ENCODE measurements at places on chromosomes 7 and 10.

GRCh38 chr7:7201578-7202374, 19.4 kb downstream of the C1GALT1 start:
- peak; percentile 55 for DNase-seq

DNA sequence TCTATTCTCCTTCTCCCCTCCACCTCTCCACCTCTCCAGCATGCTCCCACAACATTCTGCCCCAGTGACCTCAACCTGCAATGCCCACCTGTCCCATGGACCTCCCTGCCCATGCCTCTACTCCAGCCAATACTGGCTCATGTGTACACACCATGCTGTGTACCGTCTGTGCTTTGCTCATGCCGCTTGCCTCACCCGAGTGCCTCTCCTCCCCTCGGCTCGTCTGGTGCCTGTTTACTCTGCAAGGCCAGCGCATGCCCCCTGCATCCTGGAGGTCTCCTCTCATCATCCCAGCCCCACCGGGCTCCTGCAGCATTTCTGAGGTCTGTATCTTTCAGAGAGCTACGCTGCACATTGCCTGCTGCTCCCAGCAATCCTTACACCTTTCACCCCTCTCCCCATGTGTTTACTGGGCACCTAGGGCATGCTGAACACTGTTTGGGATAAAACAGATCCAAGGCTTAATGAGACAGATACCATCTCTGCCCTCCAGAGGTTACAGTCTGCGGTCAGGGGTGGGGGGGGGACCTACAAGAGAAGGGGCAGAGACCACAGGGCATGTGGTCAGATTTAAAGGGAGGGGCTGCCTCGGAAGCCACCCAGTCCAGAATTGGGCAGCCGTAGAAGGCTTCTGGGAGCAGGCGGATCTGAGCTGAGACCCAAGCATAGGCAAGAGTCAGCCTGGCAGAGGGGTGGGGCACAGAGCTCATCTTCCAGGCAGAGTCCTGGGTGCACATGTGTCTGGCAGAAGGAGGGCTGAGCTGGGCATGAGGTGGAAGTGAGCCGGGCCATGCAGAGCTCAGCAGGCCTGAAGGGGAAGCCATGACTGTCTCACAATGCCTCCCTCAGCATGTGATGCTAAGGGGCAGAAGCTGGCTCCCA, 29.6 kb upstream of the PSAP start:
- no peak for DNase-seq

DNA sequence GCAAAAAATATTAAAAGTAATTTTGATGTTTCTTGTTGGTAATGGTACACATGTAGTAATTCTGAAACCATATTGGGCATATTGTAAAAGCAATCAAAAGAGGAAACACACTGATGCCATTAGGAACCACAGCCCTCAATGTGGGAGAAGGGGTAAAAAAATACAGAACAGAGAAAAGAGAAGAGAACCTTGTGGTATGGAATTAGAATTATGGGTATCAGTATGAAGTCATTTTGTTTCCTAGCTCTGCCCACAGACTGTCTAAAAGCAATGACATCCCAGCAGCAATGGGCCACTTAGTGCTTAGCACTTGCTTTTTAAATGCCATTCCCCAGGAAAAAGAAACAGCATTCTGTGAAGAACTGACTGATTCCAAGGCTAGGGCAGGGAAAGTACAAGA, 61.5 kb downstream of the CPVL start:
- no peak for DNase-seq

GRCh38 chr10:130361351-130362105, 225.3 kb downstream of the GLRX3 start:
- no peak for DNase-seq

GRCh38 chr7:47539398-47540052, 42.4 kb downstream of the TNS3 start:
- DNase-seq, result no peak

GRCh38 chr10:62708569-62708968, 96.0 kb upstream of the ADO start:
- DNase-seq, result no peak

- peak; percentile 64 for DNase-seq
These were observed 81.7 kb downstream of the RNF216 start for GRCh38 chr7:5699467-5700384.

DNA sequence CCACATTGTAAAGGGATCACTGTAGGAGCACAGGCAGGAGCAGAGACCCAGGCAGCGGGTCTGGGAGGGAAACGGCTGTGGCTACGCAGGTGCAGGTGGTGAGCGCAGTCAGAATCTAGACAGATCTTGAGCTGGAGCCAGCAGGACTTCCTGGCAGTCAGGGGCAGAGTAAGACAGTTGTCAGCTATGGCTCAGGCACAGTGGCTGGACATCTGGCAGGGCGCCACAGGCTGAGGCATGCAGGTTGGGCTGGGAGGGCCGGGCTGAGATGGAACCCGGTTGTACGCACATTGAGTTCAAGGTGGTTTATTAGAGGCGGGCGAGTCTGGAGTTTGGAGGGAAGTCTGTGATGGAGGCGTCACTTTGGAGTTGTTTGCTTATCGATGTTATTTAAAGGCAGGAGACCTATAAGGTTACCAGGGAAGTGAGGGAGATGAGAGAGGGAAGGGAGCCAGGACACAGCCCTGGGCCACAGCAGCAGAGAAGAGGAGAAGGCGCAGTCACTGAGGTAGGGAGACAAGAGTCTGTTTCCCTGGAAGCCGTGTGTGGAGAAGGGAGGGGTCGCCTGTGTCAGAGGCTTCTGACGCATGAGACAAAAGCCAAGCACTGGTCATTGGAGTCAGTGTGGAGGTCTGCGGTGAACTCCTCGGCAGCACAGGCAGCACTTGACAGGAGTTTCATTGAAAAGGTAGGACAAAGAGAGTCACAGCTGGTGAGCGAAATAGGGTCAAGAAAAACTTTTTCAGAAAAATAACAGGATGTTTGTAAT, 73.8 kb downstream of the LANCL2 start:
- peak; percentile 58 for DNase-seq

DNA sequence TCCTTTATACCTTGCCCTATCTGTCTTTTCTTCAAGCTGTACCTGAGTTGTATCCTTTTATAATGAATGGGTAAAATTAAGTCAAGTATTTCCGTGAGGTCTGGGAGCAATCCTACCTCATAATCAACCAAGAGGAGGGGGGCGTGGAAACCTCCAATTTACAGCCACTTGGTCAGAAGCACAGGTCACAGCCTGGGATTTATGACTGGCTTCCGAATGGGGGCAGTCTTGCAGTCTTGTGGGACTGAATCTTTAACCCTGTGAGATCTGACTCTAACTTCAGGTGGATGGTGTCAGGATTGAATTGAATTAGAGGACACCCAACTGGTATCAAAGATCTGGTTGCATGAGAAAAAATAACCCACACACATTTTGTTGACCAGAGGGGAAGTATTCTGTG, 23.5 kb upstream of the KCNMA1 start:
- DNase-seq, result no peak

DNA sequence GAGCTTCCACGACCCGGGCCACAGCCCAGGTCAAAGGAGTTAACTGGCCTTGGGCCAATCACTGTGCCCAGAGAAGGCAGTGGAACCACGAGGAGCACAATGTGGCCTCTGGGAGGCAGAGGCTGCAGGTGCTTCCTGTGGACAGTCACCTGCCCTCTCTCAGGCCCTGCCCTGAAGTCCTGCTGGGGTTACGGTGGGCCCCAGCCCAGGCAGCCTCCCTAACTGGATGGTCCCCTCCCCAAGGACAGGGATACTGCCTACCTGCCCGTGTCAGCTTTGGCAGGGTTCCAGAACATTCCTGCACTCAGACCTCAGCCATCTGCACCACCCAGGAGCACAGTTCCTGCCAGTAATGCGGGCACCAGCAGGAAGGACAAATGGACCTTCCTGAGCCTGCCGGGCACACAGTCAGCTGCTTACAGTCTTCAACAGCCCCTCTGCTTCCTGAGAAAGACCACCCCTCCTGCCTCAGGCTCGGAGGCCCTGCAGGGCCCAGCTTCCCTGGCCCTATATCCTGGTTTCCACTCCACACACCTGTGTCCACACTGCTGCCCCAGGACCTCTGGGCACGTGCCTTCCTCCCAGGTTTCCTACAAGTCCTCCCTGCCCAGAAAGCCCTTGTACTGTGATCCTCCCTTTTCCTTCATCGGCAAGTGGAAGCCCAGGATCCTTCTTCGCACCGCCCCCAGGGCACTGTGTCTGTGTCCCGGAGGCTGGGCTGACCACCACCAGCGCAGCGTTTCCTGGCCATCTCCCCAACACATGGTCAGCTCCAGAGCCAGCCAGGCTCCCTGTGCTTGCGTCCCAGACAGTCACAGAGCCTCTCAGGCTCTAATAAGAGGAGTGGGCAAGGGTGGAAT, 23.3 kb downstream of the WDR86 start:
- DNase-seq, result no peak

- DNase-seq, result peak; percentile 32
These were observed 3.5 kb upstream of the GNGT1 start for GRCh38 chr7:93902777-93903423.

DNA sequence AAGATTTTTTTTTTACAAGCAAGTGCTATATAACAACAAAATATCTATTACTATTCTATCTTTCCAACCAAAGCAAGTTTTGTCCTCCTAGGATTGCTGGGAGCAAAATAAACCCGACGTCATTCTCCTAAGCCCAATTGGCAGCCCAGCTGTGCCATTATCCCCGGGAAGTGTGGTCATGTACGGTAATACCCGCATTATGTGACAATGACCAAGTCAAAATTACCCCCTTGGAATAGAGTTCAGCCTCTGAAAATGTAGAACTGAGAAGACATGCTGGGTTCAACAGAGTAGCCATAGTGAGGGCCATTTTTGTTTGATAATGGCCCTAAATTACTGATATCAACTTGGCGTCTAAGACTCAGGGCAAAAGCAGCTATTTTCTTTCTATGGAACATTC, 215.5 kb downstream of the LRRTM3 start:
- DNase-seq, result peak; percentile 44

- DNase-seq, result no peak
These were observed 2.3 kb downstream of the LLCFC1 start for GRCh38 chr7:142941541-142941940.

GRCh38 chr10:77045085-77045484, 592.5 kb downstream of the KCNMA1 start:
- peak; percentile 22 for DNase-seq

DNA sequence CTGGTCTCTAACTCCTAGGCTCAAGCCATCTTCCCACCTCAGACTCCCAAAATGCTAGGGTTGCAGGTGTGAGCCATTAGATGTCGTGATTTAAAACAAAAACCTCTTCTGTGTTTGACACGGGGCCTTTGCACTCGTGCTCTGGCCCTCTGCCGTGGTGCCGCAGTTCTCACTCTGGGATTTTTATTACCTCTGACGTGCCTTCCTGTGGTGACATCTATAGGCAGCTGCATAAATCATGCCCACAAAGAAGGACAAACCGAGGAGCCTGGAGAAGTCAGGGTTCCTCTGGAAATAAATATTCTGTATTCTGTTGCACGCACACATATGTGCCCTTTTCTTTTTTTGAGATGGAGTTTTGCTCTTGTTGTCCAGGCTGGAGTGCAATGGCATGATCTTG, 25.9 kb upstream of the OCM start:
- no peak for DNase-seq

DNA sequence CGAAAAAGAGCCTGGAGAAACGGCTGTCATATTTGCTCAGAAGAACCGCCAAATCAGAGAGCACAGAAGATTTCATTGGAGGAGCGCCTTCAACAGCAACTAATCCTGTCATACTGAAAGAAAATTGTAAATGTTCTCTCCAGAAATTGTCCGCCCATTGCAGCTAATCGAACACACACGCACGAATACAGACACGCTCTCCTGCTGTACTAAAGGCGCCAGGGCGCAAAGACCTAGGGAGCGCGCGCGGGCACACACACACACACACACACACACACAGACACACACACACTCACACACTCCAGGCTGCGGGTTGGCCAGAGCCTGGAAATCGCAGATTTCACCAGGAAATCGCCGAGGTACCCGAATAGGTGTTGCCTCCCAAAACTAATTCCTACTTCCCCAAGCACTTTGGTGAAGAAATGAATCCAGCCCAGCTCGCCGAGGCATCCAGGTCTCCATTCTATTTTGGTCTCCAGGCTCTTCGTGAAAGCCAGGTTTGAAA, at the start of gene CHRM2:
Gene CHRM2, plus strand, starts transcription at position 157 of the 505 bp plus-strand sequence. CDS start 146,214 bp downstream, outside the sequence.
- peak; percentile 79 for DNase-seq

DNA sequence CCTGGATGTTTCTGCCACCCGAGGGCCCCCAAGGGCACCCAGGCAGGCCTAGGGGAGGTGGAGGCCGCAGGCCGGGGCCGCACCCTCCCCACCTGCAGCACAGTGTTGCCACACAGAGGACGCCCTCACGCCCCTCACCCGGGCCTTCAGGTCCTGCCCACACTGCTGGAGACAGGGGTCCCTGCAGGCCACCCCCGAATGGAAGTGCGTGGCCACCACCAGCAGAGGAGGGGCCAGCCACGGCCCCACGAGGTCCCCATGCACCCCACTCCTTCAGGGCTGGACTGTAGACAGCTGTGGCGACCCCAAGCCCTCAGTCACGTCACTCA, 35.4 kb downstream of the ADAP1 start:
- DNase-seq, result no peak

GRCh38 chr10:116761883-116762282, 19.5 kb upstream of the HSPA12A start:
- no peak for DNase-seq
